RWPE1 (cell line): ENCODE measurements at places on chromosomes 16 and 17.

DNA sequence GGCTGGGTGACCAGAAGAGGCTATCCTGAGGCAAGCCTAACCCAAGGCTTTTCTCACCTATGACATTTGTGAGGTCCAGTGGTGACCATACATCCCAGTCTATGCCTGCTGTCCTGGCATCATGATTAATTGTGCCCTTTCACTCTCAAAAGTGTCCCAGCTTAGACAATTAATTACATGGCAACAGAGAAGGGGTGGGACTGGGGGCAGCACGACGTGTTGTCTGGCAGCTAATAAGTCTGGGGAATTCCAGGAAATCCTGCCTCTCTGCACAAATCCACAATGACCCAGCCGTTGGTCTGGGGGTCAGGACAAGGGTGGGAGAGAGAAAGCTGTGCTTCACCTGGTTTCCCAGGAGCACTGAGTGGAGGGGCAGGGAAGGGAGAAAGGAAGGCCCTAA, 14.0 kb upstream of the MTMR4 start:
- no peak for DNase-seq

GRCh38 chr17:77320044-77320440, 179.3 kb downstream of the SEC14L1 start:
- DNase-seq = no peak

DNA sequence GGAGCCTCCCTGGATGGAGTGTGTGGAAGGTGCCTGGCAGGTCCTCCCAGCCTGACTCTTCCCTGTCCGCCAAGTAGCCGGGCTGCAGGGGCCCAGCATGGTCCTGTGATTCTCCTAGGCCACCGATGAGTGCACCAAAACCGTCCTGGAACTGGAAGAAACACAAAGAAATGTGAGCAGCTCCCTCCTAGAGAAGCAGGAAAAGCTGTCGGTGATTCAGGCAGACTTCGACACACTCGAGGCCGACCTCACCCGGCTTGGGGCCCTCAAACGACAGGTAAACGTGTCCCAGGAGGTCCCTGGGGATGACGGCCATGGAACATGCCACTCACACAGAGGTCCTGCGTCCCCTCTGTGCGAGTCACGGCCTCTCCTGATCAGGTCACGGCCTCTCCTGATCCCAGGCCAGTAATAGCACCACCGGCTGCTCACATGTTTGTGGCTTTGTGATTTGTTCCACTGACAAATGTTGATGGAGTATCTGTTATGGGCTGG, 4.2 kb upstream of the GAA start:
- no peak for DNase-seq

DNA sequence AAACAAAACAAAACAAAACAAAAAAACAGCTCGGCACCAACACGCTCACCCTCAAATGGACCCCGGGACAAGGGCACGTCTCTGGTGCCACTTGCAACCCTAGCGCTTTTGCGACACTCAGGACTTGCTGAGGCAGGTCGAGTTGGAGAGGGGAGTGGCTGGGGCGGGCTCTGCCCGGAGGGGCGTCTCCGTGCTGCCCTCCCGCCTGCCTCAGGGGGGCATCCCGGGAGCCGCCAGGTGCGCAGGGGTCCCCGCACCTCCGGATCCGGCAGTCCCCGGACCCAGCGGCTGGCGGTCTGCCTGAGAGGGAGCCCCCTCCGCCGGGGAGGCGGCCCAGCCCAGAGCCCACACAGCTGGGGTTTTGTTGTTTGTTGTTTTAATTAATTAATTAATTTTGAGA, at the start of gene SLC52A1:
SLC52A1 (minus strand) TSS at position 112 of the 400 bp plus-strand sequence. CDS start 820 bp downstream, outside the sequence.
- no peak for DNase-seq

GRCh38 chr17:79745641-79746105, 14.9 kb downstream of the ENPP7 start:
- no peak for DNase-seq

- no peak for DNase-seq
These were observed 9.0 kb downstream of the ATAD5 start for GRCh38 chr17:30840771-30841170.

GRCh38 chr16:69365901-69366300, 14.3 kb upstream of the TMED6 start:
- DNase-seq = no peak
